COR-L47 (cell line): ENCODE measurements at places on chromosomes 16 and 17.

DNA sequence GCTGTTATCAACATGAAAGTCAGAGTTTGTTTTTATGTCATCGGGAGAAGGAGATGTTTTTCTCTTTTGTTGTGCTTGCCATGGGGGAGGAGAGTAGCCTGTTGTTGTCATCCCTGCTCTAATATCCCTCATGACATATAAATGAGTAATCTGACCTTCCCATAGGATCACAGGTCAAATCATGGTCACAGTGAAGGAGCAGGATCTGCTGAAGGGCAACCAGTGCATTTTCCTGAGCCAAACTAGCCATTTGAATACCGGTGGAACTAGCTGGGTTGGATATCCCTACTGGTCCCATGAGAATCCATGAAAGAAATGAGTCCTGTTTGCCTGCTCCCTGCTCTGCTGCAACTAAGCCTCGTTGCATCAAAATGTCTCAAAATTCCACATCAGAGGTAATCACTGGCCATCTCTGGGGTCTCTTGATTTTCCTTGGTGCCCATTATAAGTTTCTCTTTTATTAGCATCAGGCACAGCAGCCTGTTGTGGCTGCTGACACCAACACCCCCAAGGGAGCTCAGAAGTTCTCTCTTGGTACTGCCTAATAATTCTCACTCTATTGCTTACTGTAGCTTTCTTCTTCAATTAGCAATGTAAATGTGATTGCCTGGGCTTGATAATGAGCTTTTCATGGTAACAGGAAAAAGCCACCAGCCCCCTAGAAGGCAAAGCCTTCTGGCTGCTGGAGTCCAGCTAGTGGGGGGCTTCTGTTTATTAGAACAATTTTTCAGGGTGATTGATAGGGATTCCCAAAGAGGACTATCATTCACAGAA, 211.4 kb upstream of the ERCC4 start:
- DNase-seq = no peak

DNA sequence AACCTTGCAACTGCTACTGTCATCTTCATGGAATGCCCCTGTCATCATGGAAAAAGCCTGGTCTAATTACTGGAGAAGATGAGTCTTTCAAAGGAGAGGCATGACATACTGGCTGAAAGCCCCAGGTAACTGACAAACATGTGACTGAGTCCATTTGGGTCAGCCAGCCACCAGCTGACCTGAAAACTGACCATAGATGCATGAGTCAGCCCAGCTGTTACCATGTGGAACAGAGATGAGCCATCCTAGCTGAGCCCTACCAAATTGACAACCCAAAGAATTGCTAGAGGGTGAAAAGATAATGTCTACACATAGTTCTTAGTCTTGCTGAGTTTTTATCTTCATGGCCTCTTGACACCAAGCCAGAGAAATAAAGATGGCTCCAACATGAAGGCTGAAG, 311.8 kb downstream of the UTP18 start:
- DNase-seq = no peak

- no peak for DNase-seq
These were observed 1171.5 kb upstream of the GOT2 start for GRCh38 chr16:59905606-59906005.

- DNase-seq = no peak
These were observed 18.9 kb downstream of the LGALS9 start for GRCh38 chr17:27649929-27650328.

GRCh38 chr16:65319621-65320231, 197.9 kb upstream of the CDH11 start:
- no peak for DNase-seq

GRCh38 chr17:59845595-59846393, 46.9 kb downstream of the TUBD1 start:
- peak; percentile 51 for DNase-seq

GRCh38 chr17:10210151-10210574, 11.8 kb upstream of the GAS7 start:
- no peak for DNase-seq

- DNase-seq = no peak
These were observed 11.6 kb upstream of the ZFPM1 start for GRCh38 chr16:88441460-88441859.

DNA sequence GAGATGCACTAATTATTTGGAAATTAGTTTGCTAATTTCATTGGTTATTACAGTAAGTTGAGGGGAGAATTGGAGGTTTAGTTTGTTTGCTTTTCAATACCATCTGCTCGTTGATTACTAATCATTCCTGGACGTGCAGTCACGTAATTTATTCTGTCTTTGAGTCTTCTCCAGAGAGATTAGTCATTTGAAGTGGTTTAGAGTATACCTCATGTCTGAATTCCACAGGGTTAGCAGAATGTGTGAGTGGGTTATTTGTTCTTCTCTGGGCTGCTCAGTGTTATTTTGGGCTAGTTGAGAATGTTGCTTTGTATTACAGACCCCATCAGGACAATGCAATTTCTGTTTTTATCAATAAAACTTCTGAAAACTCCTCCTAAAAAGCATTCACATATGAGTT, 265.0 kb downstream of the RBFOX1 start:
- DNase-seq = no peak

- no peak for DNase-seq
These were observed at the start of gene COX6A2 for GRCh38 chr16:31428279-31428597. Gene COX6A2 (minus strand): TSS chr16:31428360. CDS start chr16:31428325, 35 bp downstream.

GRCh38 chr17:59470624-59471297, 94.6 kb upstream of the DHX40 start:
- DNase-seq = no peak

GRCh38 chr16:90012991-90013745, 6.1 kb downstream of the DBNDD1 start:
- no peak for DNase-seq

DNA sequence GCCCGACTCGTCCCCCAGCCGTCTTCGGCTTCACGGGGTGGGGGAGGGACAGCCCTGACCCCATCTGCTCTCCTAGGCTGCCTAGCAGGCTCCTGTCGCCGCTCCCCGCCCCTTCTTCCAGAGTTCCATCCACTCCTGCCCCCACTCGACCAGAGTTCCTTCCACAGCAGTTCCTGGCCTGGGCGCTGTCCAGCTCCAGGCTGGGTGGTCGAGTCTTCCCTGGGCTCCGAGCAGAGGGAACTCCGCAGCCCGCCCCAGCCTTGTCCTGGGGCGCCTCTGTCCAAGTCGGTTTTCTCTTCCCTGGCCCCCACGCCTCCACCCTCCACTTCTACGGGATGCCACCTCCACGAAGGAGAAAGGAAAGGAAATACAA, 1.4 kb downstream of the PYY start:
- DNase-seq = no peak

DNA sequence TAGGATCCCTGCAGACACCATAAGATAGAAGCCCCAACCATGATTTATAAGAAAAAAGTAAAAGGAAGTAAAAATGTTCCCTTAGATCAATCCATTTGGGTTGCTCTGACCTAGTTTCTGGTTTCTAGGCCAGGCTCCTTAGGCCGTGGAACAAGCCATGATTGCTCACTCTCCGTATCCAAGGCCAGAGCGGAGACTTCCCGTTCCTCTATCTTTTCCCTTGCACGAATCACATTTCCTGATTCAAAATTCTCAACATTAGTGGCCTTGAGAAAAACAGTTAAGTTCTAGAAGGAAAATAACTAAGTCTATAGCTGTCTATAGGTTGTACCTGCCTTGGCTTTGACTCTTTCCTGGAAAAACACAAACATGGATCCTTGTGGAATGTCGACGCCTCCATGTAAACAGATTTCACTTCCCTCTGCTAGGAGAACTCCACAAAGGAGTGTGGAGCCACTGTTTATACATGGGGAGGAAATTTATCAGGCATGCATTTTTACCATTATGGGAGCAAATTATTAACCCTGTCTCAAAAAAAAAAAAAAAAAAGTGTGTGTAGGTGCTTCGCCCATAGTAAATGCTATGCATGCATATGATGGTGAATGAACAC, 149.6 kb downstream of the ZFHX3 start:
- DNase-seq = no peak

GRCh38 chr17:3669085-3669347, 404 bp downstream of the EMC6 start:
- no peak for DNase-seq

DNA sequence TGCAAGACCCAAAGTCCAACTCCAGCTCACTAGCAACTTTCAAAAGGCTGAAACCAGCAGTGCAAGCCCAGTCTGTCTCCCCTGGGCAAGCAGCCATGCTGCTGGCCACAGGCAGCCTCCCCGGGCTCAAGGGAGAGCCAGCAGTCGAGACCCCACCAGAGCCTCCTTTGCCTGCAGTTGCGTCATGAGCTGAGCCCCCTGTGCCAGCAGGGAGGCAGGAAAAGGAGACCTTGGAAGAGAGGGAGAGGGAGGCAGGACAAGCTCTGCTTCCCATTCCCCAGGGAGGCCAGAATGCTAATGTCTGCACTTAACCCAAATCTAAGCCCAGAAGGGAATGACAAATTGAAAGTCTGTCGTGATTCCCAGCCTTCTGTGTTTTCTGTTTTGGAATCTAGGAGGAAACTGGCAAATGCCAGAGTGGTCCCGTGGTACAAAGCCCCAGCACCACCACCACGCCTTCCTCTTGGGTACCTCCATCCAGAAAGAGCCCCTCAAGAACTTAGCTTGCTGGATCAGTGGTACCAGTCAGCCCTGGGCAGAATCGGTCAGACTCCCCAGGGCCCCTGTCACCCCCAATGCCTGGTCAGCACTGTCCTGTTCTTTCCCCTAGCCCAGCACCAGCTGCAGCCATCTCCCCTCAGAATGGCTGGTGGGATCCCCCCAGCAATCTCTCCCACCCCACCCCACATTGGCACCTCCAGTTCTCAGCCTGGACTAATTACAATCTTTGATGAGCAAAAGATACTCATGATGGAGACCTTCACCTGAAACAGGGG, 99.3 kb upstream of the TNRC6C start:
- DNase-seq = no peak

- DNase-seq = no peak
These were observed 17.8 kb downstream of the STX8 start for GRCh38 chr17:9557857-9558256.

- no peak for DNase-seq
These were observed 38.7 kb downstream of the STH start for GRCh38 chr17:46037722-46038255.

GRCh38 chr17:82204831-82205719, 7.6 kb downstream of the CCDC57 start:
- peak; percentile 81 for DNase-seq

GRCh38 chr16:27314986-27315332, 1.2 kb downstream of the IL4R start:
- no peak for DNase-seq
